ENCODE measurements at places on chromosomes 5 and 9.
A peak's percentile ranks its signal among the peaks of the same experiment; 100 is the strongest.

GRCh38 chr5:1644810-1645571 is 121.2 kb upstream of the LPCAT1 start:
- DNase-seq: peak; percentile 55

DNA sequence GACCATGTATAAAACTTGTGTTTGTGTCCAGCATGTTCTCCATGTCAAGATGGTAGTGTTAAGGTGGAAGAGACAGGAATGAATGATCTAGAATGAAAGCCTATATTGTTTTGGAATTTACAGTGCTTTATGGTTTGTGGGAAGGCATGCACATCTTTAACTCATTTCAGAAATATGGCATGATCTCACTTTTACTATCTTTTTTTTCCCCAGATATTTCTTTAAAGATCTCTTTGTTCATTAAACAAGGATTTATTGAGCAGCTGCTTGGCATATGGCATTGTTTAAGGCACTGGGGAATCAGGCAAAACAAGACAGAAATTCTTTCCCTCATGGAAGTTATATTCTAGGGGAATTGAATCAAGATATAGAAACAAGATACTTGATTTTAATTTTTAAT is 51.7 kb downstream of the SLC12A2 start:
- DNase-seq: no peak

DNA sequence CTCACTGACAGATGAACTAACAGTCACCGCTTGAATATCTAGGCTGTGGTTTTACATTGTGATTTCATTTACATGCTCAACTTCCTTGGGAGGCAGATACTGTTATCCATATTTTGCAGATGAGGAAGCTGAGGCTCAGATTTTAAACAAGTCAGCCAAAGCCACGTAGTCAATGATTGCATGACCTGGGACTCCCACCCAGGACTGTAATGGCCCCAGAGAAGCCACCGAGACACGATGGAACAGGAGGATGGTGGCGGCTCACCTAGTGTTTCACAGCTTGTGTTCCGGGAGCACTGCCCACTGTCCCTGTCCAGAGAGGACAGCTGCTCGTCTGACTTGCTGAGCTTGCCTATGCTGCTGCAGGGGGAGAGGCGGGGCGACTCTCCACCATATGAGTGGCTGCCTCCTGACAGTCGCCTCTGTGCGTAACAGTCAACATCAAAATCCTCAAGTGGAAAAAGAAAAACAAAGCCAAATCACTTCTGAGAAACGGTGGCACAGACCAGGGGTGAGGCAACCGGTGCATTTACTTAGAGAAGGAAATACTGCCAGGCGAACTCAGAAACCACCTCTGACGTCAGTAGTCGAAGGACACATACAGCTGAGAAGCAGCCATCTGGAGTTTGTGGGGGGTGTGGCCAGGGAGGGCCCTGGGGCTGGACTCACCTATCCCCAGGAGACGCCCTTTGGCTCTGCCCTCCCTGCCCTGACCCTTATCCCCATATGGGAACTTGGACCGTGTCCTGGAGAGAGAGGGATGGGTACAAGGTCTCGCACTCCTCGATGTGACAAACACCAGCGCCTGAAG is 82.5 kb downstream of the PRRT1B start:
- DNase-seq: peak; percentile 6

DNA sequence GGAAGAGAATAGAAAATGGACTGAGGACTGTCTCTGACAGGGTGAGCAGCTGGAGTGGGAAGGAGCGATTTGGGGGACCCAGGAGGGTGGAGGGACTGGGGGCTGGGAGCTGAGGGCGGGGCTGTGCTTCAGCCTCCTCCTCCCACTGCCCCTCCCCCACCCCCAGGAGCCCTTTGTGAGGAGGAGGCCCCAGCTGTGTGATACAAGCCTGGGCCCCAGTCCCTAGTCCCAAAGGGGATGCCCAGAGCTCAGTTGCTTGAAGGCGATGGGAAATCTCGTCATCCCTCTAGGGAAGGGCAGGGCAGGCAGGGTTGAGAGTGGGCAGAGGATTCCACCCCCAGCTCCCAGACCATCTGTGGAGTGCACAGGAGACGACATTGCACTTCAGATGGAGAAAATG is at the start of gene SPATA31E1:
TSS of gene SPATA31E1 (plus strand) at position 251 of the 400 bp plus-strand sequence. CDS start at position 266, 15 bp downstream.
- no peak for DNase-seq

DNA sequence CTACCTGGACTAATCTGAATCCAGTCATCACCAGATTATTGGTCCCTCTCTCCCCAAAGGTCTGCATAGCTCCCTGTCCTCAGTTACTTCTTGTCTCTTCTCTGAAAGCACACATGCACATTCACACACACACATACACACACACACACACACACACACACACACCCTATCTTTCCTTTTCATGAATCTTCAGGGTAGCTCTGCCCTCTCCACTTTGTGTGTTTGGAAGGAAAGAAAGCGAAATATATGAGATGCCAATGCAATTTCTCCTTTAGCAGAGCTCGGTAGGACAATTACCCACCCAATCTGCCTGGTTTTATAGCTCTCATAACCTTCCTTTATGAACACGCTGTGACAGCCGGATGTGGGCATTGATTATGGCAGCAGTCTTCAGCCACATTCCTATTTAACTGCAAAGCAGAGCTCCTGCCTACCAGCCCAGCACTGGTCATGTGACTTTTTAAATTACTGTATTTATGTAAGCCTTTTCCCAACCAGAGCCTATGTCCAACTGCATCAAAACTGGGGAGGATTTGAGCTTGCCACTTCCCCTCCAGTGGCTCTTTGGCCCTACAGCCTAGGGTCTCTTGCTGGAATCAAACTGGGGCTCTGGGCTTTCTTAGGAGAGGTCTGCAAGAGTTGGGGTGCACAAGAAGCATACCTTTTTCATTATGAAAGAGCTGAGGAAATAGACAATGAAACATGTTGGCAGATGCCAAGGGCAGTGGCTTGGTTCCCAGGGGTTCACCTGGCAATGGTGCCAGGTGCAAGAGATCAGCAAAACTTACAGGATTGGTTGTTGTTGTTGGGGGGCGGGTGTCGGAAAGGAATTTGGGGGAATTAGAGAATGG is 20.8 kb upstream of the MATR3 start:
- DNase-seq: no peak

DNA sequence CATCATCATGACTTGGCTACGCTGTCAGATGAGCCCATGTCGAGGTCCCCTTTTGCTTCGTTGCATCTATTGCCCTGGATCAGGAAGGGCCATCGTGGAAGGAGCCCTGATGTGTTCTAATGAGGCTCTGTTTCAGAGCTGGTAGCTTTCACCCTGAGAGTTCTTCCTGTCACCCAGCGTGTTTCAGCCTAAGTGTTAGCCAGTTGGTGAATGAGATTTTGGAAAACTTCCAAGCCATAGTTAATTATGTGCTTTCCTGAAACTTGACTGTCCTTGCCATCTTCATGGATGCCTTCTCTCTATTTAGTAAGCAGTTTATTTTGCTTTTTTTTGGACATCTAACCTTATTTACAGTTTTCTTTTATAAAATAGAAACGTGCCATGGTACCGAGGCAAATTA is 1695.4 kb upstream of the WWC1 start:
- DNase-seq: no peak

GRCh38 chr5:77170196-77170890 is 40.1 kb upstream of the PDE8B start:
- DNase-seq: no peak

- DNase-seq: no peak
Measured at GRCh38 chr9:91346644-91347043, 15.1 kb downstream of the AUH start.

DNA sequence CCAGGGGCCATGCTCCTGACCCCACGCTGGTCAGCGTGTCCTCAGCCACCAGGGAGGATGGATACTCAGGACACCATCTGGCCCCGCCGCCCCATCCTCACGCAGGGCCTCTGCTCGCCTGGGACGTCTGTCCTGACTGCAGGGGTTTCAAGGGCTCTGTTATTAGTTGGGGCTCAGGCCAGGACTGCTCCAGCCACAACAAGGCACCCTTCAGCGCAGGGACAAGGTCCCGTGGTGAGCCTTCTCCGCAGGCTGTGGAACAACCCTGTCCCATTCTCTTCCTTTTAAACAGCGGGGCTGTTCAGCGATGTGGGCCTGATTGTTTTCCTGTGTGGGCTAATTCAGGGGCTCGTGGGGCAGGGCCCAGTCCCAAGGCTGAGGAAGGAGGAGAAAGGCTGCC is 61.6 kb downstream of the SEMA4D start:
- no peak for DNase-seq

DNA sequence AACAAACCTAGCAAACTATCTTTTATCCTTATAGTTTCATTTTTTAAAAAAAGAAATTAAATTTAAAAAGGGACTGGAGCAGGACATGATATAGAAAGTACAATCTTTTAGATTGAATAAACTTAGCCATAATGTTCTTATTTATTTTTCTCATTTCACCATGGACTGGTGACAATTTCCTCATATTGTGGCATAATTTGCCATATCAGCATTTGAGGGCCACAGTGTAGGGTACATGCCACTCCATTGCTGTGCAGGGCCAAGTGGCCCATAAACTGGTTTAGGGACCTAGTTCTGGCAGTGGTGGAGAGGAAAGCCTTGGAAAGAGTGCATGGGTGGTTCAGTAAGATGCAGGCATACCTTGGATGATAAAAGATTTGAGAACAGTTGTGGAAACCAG is 232.9 kb upstream of the ELL2 start:
- no peak for DNase-seq

GRCh38 chr9:23842565-23843129 is 16.6 kb upstream of the ELAVL2 start:
- no peak for DNase-seq

GRCh38 chr9:26413611-26414010 is 479.0 kb downstream of the CAAP1 start:
- DNase-seq: no peak

DNA sequence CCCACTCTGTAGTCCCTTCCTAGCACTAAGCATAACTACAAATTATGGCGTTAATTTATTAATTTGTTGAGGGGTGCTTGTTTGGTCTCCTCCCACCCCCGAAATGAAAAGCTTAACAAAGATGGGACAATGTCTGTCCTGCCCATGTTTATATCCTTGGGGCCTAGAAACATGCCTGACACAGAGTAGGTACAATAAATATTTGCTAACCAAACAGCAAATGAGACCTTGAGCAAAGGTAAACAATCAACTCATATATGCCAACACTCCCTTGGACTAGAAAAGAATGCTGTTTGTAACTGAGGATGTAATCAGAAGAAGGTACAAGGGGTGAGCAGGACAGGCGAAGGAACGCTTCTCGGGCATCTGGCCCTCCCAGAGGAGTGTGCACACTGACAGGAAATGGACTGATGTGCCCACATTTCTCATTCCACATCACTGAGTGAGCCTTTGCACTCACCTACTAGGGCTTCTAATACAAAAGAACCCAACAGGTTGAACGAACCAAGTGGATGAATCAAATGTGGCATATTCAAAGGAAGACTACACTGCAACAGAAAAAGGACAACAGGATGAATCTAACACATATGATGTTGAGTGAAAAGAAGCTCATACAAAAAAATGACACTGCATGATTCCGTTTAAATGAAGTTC is 66.8 kb downstream of the MED27 start:
- no peak for DNase-seq

DNA sequence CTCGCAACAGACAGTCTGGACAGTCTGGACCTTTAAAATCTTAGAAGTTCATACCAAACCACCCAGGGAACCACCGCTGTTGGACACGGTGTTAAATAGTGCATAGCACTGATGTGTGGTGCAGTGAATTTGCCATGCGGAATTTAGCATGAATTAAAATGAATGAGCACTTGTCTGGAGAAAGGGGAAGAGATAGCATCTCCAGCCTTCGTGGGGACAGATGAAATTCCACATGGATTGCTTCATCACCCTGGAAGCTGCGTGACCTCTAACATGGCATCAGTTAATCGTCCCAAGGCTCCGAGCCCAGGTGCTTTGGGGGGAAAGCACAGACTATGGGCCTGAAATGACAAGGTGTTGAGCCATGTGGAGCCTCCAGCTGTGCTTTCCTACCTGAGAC is 91.4 kb downstream of the ADAMTS16 start:
- no peak for DNase-seq

GRCh38 chr9:93206576-93207155 is 22.7 kb downstream of the WNK2 start:
- no peak for DNase-seq

DNA sequence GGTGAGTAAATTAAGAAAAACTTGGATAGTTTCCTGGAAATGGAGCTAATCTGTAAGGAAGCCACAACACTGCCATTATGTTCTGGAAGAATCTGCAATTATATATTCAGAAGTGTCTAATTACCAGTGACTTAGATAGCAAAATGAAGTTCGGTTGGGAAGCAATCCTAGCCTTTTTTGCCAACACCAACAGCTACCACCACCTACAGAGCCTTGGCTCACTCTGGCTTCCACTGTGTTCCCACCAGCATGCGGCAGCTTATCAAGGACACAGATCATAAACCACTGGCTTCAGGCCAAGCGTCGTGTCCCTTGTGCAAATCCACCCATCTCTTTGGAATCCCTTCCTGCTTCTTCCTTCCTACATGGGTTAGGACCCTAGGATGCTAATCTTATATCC is 118.0 kb upstream of the PCA3 start:
- DNase-seq: no peak

GRCh38 chr9:37167456-37168047 is 47.2 kb downstream of the ZCCHC7 start:
- no peak for DNase-seq

DNA sequence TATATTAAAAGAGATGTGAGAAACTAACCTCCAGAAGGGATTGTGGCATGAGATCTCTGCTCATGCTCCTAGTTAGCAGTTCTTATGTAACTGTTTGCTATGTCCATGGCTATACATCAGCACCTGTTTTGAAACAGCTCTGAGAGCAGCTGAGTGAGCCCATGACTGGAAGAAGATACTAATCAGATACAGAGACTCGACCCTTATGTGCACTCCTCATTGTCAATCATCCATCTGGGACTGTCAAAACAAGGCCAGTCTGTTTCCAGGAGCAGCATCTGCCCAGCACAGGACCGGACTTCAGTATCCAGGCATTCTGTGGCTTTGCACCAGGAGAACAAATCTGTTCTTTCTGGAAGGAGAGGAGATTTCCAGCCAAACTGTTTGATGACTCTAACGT is 77.7 kb downstream of the EFNA5 start:
- no peak for DNase-seq

GRCh38 chr9:115717711-115718173 is 435.8 kb upstream of the PAPPA start:
- no peak for DNase-seq

GRCh38 chr5:10265245-10266109 is 15.4 kb downstream of the CCT5 start:
- DNase-seq: no peak

GRCh38 chr9:104872656-104873488 is 55.1 kb downstream of the ABCA1 start:
- no peak for DNase-seq

DNA sequence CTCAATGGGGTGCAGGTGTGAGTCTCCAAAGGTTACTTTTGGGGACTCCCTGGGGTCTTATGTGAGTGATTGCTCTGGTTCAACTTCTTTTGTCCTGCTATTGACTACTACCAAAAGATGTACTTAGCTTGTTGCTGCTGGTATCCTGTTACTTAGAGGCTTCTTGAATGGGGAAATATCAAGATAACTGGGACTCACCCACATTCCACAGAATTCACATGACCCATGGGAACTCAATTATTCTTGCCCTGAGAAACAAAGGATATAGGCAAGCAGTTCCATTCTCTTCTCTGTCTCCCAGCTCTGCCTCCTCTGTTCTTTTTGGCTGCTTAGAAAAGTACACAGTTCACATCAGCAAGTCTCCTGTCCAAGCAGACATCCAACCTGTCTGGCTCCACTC is 105.9 kb downstream of the UNC13B start:
- no peak for DNase-seq

- no peak for DNase-seq
Measured at GRCh38 chr5:107396351-107396690, 274.4 kb downstream of the EFNA5 start.

GRCh38 chr5:33008751-33009418 is 297.8 kb downstream of the NPR3 start:
- no peak for DNase-seq

- peak; percentile 29 for DNase-seq
Measured at GRCh38 chr9:74777136-74777879, 110.4 kb downstream of the TRPM6 start.

Data from stimulated activated CD4-positive, alpha-beta T cell treated with anti-CD3 and anti-CD28 coated beads, Interleukin-1b, Interleukin-23, amount 100 ng/mL, for 1 hour (primary cell).